B cell (primary cell): ENCODE measurements at places on chromosomes 12 and 14. TPM values are rescaled to one million over a fixed set of nuclear protein-coding genes. Genes with fewer than 3 reads are reported as not detected.

The TAS2R13 gene
- polyA plus RNA-seq = 0.06 TPM in 1 of 2 replicates, not detected in the other

The POLE gene
- polyA plus RNA-seq = 32.0 and 35.8 TPM in 2 replicates

The HCAR1 gene
- 0.06 and 0.09 TPM in 2 replicates for polyA plus RNA-seq

The CLEC1B gene
- not detected in 2 replicates for polyA plus RNA-seq

The SLC4A8 gene
- polyA plus RNA-seq = 3.1 and 4.2 TPM in 2 replicates

The MEG3 gene
- 0.06 and 0.13 TPM in 2 replicates for polyA plus RNA-seq

The CORO1C gene
- 19.2 and 26.6 TPM in 2 replicates for polyA plus RNA-seq

The MIS18BP1 gene
- polyA plus RNA-seq = 30.0 and 40.5 TPM in 2 replicates

- no peak for DNase-seq
Observed at GRCh38 chr14:99030454-99030853, 241.5 kb downstream of the BCL11B start.

DNA sequence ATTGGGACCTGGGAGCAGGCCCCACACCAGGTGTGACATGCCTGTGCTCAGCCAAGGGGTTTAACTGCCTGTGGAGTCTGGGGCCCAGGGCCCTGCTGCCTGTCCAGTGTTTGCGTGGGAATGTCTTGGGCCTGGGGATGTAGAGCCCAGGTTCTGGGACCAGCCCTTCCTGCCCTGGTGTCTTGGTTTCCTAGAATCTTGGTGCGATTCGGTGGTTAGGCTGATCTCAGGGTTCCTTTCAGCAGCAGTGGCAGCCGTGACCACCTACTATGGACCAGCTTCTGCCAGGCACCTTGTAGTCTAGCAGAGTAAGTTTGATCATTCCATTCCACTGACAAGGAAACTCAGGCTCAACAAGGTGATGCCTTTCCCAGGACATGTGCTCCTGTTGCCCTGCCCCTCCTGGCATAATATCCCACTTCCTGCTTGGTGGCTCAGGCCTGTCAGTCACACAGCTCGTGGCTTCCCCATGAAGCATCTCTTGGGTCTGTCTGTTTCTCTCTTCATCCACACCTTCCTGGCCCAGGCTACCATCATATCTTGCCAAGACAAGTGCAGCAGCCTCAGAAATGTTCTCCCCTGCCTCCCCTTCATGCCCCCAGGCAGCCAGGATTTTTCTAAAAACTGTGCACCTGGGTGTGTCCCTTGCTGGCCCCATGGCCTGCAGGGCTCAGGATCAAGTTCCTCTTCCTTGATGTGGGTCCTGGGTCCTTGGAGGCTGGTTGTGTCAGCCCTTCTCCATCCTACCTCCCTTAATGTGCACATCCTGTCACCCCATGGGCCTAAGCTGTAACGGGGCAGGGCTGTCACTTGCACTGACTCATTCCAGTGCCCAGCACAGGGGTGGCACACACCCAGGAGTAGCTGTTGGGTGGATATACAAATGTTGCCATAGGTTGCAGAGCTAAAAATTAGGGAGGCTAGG lies 101.6 kb downstream of the SLC25A47 start:
- DNase-seq = no peak

DNA sequence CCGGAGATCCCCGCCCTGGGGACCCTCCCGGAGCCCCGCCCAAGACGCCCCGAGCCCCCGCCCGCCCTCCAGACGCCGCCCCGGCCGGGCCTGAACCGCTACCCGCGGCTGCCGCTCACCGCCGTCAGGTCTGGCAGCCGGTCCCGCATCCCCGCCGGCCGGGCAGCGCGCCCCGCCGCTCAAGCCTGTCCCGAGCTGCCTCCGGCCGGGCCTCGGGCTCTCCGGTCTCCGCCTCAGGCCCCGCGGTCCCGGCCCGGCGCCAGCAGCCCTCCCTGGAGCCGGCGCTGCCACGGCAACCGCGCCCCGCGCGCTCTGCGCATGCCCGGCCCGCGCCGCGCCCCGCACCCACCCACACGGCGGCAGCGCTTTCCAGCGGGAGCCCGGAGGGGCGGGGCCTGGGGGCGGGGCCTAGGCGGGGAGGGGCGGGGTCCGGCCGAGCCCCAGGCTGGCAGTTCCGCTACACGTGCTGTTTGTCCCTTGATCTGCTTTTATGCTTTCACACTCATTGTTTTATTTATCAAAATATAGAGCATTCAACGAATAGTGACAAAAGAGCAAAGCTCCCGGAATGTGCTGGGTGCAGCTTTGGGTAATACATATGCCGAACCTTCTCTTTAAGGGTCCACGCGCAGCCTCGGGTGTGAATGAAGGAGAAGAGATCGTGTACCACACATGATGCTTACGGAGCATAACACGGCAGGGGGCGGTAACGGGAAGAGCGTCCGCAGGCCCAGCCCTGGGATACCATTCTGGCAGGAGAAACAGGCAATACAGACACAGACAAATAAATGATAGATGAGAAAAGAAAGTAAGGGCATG lies at the start of gene STX2:
STX2 (minus strand) TSS at position 300 of the 819 bp plus-strand sequence; CDS start at position 149, 151 bp downstream.
- peak; percentile 91 for DNase-seq

DNA sequence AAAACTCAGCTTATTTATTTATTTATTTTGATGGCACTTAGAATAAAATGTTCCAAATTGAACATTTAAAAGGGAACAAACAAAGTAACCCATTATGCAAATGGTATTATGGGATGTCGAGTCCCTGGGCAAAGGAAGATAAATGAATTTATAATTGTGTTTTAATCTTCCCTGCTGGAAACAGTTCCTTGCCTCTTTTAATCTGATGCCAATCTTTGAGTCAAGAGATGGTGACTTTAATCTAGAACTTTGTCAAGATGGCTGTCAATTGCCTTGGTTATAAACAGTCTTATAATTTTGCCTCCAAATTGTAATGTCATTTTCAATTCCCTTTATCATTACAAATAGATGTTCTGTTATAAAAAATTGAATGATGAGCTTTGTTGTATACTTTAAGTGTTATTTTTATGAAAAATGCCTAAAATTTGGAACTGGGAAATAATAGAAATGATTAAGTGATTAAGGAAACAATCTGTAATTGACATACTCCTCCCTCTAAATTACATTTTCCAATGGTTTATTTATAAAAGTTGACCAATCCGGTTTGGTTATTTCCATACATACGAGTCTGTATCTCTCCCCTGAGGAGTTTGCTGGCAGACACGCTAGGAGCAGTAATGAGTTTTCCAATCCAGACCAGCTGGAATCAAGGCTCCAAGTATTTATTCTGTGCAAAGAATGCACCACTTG lies 134.9 kb upstream of the FRMD6 start:
- no peak for DNase-seq

- no peak for DNase-seq
Observed at GRCh38 chr14:61524211-61524806, 171.0 kb upstream of the HIF1A start.

GRCh38 chr14:93742761-93743160 lies 45.5 kb downstream of the PRIMA1 start:
- no peak for DNase-seq

DNA sequence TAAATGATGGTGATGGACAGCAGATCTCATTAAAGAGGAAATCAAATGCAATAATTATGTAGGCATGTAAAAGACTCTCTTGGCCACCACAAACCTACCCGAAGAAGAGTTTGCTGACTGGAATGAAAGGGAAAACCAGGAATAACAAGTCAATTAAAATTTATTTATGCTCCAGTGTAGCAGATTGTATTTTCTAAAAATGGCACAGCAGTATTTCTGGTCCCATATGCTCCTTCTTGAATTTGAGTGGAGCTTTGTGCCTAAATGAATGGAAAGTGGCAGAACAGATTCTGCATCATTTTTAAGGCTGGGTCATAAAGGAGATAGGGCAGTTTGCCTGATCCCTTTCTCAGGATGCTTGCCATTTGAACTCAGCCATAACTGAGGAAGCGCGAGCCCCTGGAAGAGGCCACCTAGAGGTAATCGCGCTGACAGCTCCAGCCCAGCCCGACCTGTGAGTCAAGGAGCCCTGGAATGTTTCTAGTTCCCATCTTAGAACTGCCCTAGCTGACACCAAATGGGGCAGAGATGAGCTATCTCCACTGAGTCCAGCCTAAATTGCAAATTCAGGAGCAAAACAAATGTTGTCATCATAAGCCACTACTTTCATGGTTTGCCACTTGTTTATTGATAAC lies 229.2 kb upstream of the TMTC1 start:
- DNase-seq = no peak

DNA sequence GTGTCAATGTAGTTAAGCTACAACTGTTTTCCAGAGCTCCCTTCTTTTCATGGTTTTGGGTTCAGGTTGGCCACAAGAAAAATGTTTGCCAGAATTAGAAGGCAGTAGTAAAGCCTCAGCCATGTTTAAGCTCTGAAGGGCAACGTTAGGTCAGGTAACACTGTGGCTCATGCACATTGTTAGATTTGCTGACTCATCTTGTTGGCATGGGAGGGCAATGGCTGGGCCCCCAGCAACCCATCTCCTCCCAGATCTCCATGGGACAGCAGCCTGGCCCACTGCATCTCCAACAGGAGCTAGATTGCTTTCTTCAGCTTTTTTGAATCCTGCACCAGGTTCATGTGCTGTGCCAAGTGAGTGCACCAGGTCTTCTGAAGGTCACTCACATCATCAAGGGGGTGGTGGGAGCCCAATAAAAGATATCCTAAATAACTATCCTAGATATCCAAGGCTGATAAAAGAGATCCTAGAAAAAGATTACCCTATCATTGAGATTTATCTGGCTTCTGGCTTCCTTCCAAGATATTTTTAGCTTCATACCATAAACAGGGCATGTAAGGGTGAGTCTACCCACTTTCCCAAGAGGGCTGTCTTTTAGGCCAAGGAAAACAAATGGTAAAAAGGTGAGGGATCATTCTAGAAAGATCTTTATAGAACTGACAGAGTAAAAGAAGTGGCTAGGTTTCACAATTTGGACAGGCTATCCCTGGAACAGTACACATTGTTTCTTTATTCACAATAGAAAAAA lies 28.9 kb downstream of the PTGER2 start:
- DNase-seq = no peak

GRCh38 chr14:68111097-68111852 lies 291.7 kb downstream of the RAD51B start:
- no peak for DNase-seq

DNA sequence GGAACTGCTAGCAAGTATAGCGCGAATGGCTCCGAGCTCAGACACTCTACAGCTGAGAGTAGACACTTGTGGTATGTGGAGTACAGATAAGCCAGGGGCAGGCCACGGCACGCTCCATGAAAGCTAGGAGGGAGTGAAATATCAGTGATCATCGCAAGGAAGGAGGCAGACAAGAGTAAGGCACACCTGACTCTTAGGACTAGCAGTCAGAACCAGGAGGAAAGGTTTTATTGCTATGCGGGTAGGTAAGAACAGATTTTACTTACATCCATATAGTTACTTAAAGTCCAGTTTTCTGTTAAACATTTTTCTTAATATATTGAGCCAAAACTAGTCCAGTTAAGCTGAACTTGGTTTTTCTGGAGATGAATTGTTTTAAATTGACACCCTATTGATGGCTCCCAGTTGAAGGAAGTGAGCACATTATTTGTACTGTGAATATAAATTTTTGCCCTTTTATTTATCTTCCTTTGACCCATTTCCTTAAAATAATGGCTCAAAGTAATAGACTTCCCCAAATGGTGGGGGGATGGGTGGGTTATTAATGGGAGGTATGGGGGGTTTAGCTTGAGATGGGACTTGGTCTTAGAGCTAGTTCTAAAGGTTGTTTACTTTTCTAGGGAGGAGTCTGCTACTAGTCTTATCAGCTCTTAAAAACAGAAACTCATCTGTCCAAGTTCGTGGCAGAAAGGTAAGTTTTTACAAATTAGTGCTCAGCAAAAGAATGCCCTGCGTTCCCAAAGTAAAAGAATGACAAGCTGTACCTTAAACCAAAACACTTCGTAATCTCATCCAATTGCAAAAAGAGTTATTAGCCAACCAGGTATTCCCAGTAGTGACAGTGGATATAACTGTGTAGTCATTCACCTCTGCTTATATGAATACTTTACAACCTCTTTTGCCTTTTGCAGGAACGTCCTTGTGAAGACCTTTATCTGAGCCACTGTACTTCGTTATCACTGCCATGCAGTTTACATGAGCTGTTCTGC lies 5.8 kb downstream of the HNRNPA1 start:
- DNase-seq = no peak

DNA sequence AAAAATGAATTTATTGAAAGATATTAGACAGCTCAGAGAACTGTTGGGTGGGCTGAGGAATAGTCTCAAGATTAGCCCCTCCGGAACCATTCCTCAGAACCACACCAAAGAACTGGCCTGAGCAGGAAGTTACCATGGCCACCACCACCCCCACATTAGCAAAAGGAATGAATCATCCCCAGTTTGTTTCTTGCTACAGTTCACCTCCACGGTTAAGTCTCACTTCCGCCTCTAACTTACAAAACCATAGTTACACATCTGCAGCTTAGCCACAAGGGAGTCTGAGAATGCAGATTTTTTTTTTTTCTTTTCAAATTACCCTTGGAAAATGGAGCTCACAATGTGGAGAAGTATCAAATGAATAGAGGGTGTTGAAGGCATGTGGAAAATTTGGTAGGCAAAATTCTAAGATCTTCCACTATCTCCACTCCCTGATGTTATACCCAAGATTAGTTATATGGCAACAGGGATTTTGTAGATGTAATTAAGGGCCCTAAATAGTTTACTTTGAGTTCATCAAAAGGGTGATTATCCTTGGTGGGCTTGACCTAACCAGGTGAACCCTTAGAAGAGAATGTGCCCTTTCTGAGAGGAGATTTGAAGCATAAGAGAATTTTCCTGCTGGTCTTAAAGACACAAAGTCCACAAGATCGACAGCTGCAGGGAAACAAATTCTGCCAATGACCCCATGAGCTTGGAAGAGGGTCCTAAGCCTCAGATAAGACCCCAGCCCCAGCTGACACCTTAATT lies 129.8 kb upstream of the KRR1 start:
- DNase-seq = peak; percentile 20

DNA sequence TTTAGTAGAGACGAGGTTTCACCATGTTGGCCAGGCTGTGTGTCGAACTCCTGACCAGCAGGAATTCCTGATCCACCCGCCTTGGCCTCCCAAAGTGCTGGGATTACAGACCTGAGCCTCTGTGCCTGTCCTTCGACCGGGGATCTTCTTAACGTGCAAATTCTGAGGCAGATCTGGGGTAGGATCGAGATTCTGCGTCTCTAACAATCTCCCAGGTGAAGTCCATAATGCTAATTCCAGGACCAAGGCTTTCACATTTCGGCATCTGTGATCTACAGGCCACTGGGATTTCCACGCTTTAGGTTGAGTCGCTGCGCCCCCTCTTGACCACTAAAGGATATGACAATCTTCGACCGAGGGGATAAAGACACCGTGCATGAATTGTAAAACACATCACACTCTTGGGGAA lies 24.8 kb downstream of the FOS start:
- peak; percentile 84 for DNase-seq

- DNase-seq = no peak
Observed at GRCh38 chr12:104910196-104910840, 47.8 kb downstream of the SLC41A2 start.

- no peak for DNase-seq
Observed at GRCh38 chr12:29711381-29711780, 72.4 kb downstream of the TMTC1 start.

GRCh38 chr12:43277651-43278540 lies 274.1 kb downstream of the ADAMTS20 start:
- peak; percentile 47 for DNase-seq

DNA sequence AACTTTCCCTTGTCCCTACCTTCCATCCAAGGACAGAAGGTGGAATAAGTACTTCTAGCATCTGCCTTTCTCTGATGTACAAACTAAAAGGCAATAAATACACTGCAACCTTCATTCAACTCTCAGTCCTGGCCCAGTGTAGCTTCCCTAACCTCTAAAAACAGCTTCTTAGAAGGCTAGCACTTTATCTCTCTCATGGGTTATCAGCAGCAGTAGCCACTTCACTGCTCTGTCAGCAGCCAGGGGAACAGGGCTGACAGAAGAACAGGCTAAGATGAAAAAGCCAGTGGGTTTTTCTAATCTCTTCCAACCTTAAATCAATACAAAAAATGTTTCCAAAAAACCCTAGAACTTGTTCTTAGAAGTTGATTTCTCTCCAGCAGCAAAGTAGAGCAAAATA lies 13.2 kb downstream of the BAZ2A start:
- DNase-seq = no peak

- no peak for DNase-seq
Observed at GRCh38 chr12:93060666-93061472, 131.8 kb upstream of the EEA1 start.
